Thyroid gland (tissue), 4 donors: ENCODE measurements at places on chromosomes 2 and 18. TPM values are rescaled to one million over a fixed set of nuclear protein-coding genes. Genes with fewer than 3 reads are reported as not detected.

DNA sequence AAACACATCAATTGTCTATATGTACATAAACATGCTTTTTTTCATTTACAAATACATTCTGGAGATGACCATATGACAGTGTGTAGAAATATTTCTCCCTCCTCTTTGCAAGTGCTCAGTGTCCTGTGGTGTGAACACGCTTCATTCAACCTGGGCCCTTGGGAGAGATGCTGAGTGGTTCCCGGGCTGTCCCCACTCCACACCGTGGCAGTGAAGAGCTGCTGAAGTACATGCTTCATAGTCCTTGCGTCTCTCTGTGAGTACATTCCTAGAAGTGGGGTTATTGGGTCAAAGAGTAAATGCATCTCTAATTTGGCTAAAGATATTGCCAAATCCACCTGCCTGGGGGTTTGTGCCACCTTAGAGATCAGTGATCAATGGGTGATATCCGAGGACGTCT is 6.5 kb upstream of the GPR35 start:
- peak; percentile 81 for DNase-seq
- no peaks in the 10 kb centered on the region for H3K27me3 ChIP-seq
- H3K27ac ChIP-seq = no peak overlapping the region
- no peaks in the 10 kb centered on the region for H3K36me3 ChIP-seq
- no peaks in the 10 kb centered on the region for H3K4me1 ChIP-seq

DNA sequence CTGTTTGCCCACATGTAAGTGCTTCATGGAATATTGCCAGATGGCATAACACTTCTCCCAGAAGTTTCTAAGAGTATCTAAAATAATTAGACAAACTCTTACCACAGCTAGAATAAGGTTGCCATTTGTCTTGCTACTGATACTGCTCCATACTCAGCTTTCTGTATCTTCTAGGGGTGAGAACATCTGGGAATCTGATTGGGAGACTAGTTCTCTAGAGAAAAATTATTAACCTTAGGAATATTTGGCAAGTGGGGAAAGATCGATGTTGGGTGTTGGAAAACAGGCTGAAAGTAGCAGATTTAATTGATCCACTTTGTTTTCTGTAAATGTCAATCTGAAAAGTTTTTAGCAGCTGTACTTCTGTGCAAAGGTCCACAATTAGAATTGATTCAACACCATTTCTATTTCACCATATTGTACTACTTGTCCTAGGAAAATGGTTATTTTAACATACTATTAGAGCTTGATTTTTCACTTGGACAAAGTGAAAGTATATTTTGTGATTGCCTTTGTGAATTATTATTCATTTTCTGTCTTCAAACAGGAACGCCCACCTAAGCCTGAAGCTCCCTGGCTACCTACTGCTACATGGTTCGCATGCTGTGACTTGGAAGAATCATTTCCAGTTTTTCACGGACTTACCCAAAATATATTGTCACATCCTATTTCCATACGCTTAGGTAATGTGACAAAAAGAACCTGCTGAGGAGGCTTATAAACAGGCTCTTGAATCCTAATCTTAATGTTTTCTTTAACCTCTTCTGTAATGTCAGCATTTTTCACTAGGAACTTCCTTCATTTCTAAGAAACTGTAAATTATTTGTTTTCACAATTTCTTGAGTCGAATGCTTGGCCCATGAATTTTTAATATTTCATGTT is 147.7 kb downstream of the TRABD2A start:
- H3K27me3 ChIP-seq = no peaks in the 10 kb centered on the region
- no peak for DNase-seq
- no peak overlapping the region for H3K4me3 ChIP-seq
- H3K4me1 ChIP-seq = peaks cover 8% of the 10 kb centered on the region

- H3K27me3 ChIP-seq = no peaks in the 10 kb centered on the region
- peaks cover 9% of the 10 kb centered on the region for H3K36me3 ChIP-seq
- no peak overlapping the region for H3K4me3 ChIP-seq
- H3K27ac ChIP-seq = no peak overlapping the region
- no peaks in the 10 kb centered on the region for H3K4me1 ChIP-seq
- no peak for DNase-seq
Measured at GRCh38 chr2:105100046-105100840, 62.4 kb downstream of the MRPS9 start.

- no peak overlapping the region for H3K4me3 ChIP-seq
- no peak overlapping the region for H3K27ac ChIP-seq
- no peak for DNase-seq
- H3K27me3 ChIP-seq = no peaks in the 10 kb centered on the region
- no peaks in the 10 kb centered on the region for H3K4me1 ChIP-seq
Measured at GRCh38 chr2:190959911-190960788, 53.8 kb downstream of the STAT1 start.

GRCh38 chr2:203578759-203579643 is 43.9 kb upstream of the RAPH1 start:
- H3K4me1 ChIP-seq = peaks cover 80% of the 10 kb centered on the region
- H3K36me3 ChIP-seq = no peaks in the 10 kb centered on the region
- peak; percentile 87 for DNase-seq
- no peaks in the 10 kb centered on the region for H3K27me3 ChIP-seq
- H3K4me3 ChIP-seq = no peak overlapping the region

The SAG gene
- total RNA-seq = not detected

The SGPP2 gene
- 44.3 TPM for total RNA-seq
